ENCODE measurements at places on chromosomes 1 and 21.

- no peak for DNase-seq
Observed at GRCh38 chr1:65224681-65225091, 76.7 kb downstream of the AK4 start.

DNA sequence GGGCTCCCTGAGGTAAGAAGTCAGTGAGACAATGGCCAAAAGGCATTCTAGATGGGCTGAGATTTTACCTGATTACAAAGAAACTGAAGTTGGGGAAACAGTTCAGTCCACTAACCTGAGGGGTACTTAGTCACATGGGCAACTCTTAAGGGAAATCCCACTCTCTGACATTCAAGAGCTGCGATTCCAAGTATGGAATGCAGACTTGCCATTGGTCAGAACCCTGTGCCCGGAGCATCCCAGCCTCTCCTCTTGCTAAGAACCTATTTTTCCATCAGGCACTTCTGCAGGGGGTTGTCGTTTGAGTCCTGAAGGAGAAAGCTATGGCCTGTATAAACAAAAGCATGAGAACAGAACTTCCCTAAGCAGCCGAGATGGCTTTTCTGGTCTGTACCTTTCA, 434.9 kb upstream of the DAB1 start:
- no peak for DNase-seq

DNA sequence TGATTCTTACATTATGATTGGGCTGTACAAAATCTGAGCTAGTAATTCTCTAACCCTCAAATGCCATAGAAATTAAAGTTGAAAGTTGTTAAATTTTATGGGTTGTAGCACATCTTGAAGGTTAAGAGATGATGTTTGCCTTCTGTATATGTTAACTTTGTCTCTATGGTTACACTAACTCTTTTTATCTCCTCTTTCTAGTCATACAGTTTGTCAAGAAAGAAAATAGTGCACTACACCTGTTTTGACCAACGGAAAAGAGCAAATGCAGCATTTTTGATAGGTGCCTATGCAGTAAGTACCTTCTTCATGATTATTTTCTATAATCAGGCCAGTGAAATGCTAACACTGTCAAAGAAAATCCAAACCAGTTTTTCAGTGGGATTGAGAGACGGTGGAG, 38.2 kb downstream of the CDC14A start:
- no peak for DNase-seq

DNA sequence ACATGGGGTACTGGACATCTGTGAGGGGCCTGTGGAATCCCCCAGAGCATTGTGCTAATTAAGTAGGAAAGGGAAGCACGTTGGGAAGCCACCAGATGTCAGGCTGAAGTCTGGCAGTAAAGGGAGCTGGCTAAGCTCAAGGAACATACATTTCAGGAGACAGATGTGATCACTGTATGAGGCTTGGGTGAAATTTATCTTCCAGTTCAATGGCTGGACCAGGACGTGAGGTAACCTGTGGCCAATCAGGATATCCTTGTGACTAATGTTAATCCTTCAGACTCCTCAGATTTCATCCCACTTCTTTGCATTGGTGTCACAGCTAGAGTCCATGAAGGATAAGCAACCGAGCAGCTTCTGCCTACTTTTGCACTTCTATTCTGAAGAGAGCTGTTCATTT, 110.2 kb upstream of the APP start:
- no peak for DNase-seq

DNA sequence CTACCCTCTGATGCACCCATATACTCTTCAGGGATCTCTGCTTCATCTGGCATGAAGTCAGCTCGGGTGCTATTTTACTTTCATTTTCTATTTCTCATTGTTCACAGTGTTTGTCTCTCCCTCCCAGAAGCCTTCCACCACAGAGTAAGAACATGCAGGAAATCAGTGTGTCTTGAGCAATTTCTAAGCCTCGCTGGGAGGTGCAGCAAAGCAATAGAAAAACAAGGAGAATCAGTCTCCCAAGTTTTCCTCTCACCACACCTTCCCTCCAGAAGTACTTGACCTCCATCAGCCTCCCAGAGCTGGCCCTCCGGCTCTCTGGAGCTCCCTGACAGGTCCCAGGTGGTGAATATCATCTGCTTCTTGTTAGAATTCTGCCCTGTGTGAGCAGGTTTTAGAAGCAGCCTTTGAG, 594.7 kb upstream of the CAMK1G start:
- DNase-seq, result no peak

- no peak for DNase-seq
Observed at GRCh38 chr1:11967028-11967547, 13.2 kb upstream of the MFN2 start.

- DNase-seq, result no peak
Observed at GRCh38 chr1:7447736-7448135, 323.4 kb upstream of the VAMP3 start.

DNA sequence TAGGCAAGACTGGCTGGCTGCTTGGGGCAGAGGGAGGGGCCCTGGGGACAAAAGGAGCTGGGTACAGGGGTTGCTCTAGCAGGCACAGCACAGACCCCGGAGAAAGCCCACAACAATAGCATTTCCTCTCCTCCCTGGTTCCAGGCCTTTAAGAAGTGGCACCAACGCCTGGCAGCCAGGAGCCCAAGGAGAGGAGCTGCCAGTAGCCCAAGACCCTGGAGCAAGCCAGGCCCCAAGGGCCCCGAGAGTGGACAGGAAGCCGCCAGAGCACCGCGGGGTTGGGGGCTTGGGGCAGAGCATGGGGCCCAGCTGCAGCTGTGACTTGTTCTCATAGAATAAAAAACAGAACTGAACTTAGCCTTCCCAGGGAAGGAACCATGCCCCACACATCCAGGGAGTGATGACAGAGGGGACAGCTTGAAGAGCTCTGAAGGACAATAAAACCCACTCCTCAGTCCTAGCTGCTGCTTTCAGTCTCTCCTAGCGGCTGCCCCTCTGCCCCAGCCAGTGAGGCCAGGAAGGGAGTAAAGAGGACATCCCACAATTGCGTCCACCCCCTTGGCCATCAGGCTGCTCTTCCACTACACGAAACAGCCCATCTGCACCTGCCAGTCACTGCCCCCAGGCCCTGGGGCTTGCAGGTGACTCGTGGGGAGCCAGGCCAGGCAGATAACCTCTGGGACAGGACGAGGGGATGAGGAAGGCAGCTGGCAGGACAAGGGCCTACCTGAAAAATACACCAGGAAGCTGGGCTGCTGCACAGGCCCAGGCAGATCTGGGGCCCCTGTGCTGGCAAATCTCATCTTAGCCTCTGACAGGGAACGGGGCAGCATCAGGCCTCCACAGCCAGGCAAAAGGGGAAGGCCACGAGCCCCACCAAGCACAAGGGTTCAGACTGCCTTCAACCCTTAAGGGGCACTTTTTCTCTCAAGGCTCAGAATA, 16.4 kb downstream of the MTHFR start:
- DNase-seq, result no peak

DNA sequence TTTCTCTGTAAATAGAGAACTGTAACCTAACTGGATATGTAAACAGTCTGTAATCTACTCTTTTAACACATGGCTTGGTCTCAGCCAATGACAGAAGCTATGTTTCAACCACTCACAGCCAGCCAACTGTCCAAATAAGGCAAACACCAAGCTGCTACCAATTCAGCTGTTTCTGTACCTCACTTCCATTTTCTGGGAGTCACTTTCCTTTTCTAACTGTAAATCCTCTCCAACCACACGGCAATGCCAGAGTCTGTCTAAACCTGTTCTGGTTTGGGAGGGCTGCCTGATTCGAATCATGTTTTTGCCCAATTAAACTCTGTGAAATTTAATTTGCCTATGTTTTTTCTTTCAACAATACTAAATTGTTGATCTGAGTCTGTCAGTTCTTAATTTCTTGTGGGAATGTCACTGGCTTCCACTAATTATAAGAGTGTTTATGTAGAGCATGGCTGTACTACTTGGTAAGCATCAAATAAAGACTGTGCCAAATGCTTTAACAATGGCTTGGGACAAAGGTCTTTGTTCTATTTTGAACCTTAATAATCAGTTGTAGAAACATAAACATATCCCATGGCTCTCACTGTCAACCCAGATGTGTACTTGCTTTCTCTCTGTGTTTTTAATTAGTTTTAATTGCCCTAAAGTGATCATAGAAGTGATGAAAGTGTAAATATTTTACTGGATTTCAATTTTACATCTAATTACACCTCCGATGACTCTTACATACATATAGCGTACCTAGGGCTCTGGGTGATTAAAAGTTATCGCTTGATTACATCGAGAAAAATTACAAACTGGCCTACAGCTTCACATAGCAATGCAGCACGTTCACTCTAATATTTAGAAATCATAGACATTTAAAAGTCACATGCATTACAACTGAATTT, 1144.6 kb upstream of the TMPRSS15 start:
- DNase-seq, result no peak

GRCh38 chr1:233300326-233300725, 4.8 kb upstream of the PCNX2 start:
- DNase-seq, result no peak

DNA sequence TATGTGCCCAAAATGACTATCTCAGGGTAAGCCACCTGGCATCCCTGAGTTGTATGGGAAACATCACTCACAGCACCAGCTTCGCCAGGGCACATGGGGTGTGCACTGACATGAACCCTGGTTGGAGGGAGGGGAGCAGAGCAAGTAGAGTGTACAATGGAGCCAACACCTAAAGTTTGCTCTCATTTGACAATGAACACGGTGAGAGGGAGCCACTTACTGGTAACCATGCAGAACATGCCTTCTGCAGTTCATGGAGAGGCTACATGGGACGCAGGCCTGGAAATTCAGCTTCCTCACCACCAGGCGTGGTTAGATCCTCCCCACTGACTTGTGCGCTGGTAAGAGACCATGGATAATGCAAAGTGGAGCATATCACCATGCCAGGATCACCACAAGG, 10.0 kb upstream of the CPLANE2 start:
- no peak for DNase-seq

DNA sequence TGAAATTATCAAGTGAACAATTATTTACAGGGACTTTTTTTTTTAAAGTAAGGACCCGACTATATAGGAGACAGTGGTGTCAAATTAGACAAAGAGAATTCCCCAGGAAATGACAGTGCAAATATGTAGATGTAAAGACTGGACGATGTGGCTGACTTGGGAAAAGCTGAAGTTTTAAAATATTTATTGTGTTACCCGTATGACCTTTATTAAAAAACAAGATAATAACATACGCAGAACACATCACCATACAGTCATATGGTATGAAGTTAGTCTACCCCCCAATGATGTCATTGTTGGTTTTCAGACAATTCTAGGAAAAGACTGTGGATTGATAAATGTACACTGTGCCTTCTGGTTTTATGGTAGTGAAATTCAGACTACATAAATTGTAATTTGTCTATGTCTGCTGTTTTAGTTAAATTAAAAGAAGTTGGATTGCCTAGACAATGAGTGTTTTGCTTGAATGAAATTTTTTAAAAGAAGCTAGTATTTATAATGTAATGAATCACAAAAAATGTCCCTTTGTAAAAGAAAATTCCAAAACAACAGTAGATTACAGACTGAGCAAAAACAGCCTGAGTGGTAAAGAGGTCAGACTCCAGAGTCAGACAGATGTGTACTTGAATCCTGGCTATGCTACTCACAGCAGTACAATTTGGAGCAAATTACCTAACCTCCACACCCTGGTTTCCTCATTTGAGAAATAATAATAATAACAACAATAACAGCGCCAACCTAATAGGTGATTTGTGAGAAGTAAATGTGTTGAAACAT, 15.5 kb upstream of the PDC start:
- DNase-seq, result no peak
